Naive thymus-derived CD4-positive, alpha-beta T cell (primary cell): ENCODE measurements at places on chromosomes 7 and 10. TPM values are rescaled to one million over a fixed set of nuclear protein-coding genes. Genes with fewer than 3 reads are reported as not detected.

DNA sequence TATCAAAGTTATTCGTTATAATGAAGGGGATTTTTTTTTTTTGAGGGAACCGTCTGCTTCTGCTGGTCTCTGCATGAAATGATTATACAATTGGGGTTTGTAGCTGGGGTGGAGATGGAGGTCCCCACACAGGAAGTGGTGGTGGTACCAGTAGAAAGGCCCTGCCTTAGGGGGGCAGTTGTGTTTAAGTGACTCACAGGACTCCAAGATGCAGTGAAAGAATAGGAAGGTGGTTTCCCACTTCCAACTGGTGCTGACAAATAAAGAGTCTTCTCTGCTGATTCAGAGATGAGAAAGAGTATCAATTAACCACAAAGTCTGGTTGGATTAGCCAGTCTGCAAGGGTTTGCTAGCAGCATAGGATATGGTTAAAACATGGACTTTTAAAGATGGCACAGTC lies 376.0 kb downstream of the SORCS3 start:
- H3K27ac ChIP-seq, result no peak overlapping the region
- no peaks in the 10 kb centered on the region for H3K27me3 ChIP-seq
- DNase-seq, result no peak
- H3K4me1 ChIP-seq, result peaks cover 4% of the 10 kb centered on the region
- no peaks in the 10 kb centered on the region for H3K36me3 ChIP-seq

DNA sequence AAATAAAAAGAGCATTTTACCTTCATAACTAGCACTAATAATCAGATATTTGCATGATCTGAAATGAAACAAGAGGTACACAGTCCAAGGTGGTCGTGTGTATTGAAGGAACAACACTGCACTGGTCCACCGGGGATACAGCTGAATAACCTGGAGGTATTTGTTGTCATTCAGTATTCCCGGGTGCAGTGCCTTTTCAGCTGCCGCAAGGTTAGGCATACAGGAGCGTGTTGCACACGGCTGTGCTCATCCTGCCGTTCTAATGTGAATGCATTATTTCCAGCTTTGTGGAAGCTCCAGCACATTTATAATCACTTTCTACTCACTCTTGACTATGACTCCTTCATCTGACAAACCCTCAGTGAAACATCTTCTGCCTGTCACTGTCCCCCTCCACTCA lies 377.8 kb downstream of the GFRA1 start:
- no peaks in the 10 kb centered on the region for H3K27me3 ChIP-seq
- H3K36me3 ChIP-seq, result no peaks in the 10 kb centered on the region
- DNase-seq, result no peak
- H3K4me1 ChIP-seq, result no peaks in the 10 kb centered on the region
- H3K4me3 ChIP-seq, result no peak overlapping the region
- no peak overlapping the region for H3K27ac ChIP-seq

DNA sequence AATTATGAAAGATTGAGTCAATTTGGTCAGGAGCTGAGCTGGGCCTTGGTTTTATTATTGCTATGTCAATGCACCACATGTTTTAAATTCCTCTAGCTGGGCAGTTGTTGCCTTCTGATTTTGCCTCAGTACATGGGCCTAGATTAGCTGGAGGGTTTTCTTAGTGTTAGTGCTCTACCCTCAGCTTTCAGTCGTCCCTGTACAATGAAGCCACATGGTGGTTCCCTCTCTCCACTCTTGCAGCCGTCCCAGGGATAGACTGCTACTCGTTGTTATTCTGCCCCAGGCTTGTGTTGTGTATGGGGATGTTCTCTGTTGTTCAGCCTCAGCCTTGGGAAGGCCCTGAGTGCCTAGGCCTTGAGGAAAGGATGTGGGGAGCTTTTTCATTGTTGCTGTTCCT lies 37.0 kb downstream of the NHLRC2 start:
- no peaks in the 10 kb centered on the region for H3K36me3 ChIP-seq
- no peak overlapping the region for H3K4me3 ChIP-seq
- DNase-seq, result no peak
- H3K27me3 ChIP-seq, result no peaks in the 10 kb centered on the region
- H3K27ac ChIP-seq, result no peak overlapping the region
- no peaks in the 10 kb centered on the region for H3K4me1 ChIP-seq

- no peaks in the 10 kb centered on the region for H3K36me3 ChIP-seq
- no peak overlapping the region for H3K4me3 ChIP-seq
- H3K27ac ChIP-seq, result no peak overlapping the region
- DNase-seq, result no peak
- H3K4me1 ChIP-seq, result no peaks in the 10 kb centered on the region
- no peaks in the 10 kb centered on the region for H3K27me3 ChIP-seq
Measured at GRCh38 chr10:59135275-59135674, 41.2 kb upstream of the PHYHIPL start.

- DNase-seq, result no peak
- no peaks in the 10 kb centered on the region for H3K36me3 ChIP-seq
- H3K27ac ChIP-seq, result no peak overlapping the region
- H3K4me1 ChIP-seq, result no peaks in the 10 kb centered on the region
- no peak overlapping the region for H3K4me3 ChIP-seq
Measured at GRCh38 chr7:152733286-152733934, 26.1 kb upstream of the ACTR3B start.

DNA sequence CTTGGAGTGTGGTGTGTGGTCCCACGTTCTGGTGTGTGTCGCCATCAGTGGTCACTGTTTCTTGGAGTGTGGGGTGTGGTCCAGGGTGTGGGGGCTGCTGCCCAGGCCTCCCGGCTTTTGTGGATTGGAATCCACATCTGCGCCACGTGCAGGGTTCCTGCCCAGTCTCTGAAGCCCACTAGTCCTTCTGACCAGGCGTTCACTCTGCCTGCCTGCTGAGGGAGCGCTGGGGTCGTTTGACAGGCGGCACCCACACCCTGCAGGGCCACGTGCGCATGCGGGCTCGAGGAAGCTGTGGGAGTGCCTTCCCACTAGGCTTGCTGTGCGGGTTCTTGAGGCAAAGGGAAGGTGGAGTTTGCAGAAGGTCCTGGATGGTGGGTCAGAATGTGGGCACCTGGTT lies 51.4 kb downstream of the INPP5A start:
- no peaks in the 10 kb centered on the region for H3K27me3 ChIP-seq
- no peak overlapping the region for H3K27ac ChIP-seq
- peaks cover 26% of the 10 kb centered on the region for H3K4me1 ChIP-seq
- no peak for DNase-seq
- no peaks in the 10 kb centered on the region for H3K36me3 ChIP-seq

DNA sequence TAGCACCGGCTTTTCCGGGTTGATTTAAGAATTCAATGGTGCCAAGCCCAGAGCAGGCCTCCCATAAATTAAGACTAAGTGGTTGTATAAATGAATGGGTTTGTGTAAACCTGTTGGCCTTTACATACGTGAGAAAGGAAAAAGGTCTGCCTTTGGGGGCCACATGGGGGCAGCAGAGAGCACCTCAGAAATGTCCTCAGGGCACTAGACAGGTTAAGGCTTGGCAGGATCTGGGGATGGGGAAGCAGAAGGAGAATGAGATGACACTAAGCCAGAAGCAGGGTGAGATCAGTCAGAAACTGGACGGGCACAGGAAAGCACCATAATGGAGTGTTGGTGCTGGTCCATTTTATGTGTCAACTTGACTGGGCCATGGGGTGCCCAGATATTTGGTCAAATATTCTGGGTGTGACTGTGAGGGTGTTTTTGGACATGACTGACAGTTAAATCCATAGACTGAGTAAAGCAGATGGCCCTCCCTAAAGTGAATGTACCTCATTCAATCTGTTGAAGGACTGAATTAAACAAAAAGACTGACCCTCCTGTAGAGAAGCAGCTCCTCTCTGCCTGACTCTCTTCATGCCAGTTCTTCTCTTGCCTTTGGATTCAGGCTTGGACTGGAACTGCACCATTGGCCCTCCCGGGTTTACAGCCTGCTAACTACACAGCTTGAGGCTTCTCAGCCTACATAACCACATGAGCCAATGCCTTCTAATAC lies 58.9 kb downstream of the FRMPD2 start:
- no peak overlapping the region for H3K27ac ChIP-seq
- no peaks in the 10 kb centered on the region for H3K4me1 ChIP-seq
- no peak overlapping the region for H3K4me3 ChIP-seq

DNA sequence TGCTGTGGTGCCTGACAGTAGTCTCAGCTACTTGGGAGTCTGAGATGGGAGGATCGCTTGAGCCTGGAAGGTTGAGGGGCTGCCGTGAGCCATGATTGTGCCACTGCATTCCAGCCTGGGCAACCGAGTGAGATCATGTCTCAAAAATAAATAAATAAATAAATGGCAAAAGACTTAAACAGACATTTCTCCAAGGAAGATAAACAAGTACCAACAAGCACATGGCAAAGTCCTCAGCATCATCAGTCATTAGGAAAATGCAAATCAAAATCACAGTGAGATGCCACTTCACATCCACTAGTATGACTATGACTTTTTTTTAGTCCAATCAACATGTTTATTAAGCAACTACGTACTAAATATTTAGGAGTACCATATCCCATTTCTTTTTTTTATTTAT lies 21.3 kb upstream of the KPNA7 start:
- H3K4me3 ChIP-seq, result no peak overlapping the region
- no peaks in the 10 kb centered on the region for H3K27me3 ChIP-seq
- no peak overlapping the region for H3K27ac ChIP-seq

- peaks cover 66% of the 10 kb centered on the region for H3K4me1 ChIP-seq
- H3K4me3 ChIP-seq, result peak overlapping the region; percentile 62
- no peak for DNase-seq
- H3K36me3 ChIP-seq, result no peaks in the 10 kb centered on the region
Measured at GRCh38 chr10:62047228-62047892, 145.9 kb downstream of the ARID5B start.

DNA sequence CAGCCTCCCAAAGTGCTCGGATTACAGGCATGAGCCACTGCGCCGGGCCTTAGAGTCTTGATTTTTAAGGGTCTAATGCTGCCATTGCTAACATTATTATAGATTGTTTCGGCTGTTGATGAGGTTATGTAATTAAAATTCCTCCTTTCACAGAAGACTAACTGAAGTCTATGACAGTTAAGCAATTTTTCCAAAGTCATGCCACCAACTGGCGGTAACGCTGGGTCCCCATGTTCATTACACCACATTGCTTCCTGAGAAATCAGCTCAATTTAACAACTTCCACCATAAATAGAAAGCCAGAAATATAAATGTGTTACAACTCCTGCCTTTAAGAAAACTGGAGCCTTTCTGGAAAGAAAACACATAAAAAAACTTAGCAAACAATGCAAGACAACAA lies 3.5 kb downstream of the ERLIN1 start:
- H3K4me3 ChIP-seq, result no peak overlapping the region
- DNase-seq, result no peak
- peaks cover 8% of the 10 kb centered on the region for H3K4me1 ChIP-seq
- H3K27me3 ChIP-seq, result no peaks in the 10 kb centered on the region

GRCh38 chr10:109327266-109327665 lies 596.0 kb downstream of the XPNPEP1 start:
- H3K36me3 ChIP-seq, result no peaks in the 10 kb centered on the region
- no peak for DNase-seq
- H3K27me3 ChIP-seq, result no peaks in the 10 kb centered on the region
- no peak overlapping the region for H3K27ac ChIP-seq

- H3K27me3 ChIP-seq, result no peaks in the 10 kb centered on the region
- no peak overlapping the region for H3K27ac ChIP-seq
- H3K36me3 ChIP-seq, result no peaks in the 10 kb centered on the region
Measured at GRCh38 chr7:47267346-47267745, 314.6 kb downstream of the TNS3 start.

- H3K4me1 ChIP-seq, result peaks cover 15% of the 10 kb centered on the region
- H3K27me3 ChIP-seq, result no peaks in the 10 kb centered on the region
- H3K36me3 ChIP-seq, result peaks cover 9% of the 10 kb centered on the region
- no peak for DNase-seq
Measured at GRCh38 chr10:59901470-59901869, 4.9 kb downstream of the CCDC6 start.

DNA sequence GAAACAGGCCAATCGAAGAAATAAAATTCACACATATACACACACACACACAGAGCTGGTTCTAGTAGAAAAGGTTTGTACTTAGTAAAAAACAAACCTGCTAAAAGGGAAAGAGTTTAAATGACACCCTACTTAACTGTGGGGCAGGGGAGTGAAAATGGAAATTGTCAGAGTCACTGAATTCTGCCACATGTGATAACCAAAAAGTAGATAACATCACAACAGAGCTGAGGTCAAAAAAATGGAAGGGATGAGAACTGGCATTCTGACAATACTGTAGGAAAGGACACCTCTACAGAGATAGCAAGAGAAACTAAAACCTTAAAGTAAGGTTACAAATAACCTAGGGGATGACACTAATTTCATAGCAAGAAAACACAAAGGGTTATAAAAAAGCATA lies 74.6 kb downstream of the CACUL1 start:
- H3K27ac ChIP-seq, result no peak overlapping the region
- peaks cover 18% of the 10 kb centered on the region for H3K36me3 ChIP-seq
- no peak overlapping the region for H3K4me3 ChIP-seq
- DNase-seq, result no peak
- no peaks in the 10 kb centered on the region for H3K27me3 ChIP-seq

GRCh38 chr10:24561453-24561852 lies 162.2 kb downstream of the ARHGAP21 start:
- no peaks in the 10 kb centered on the region for H3K27me3 ChIP-seq
- H3K4me1 ChIP-seq, result no peaks in the 10 kb centered on the region
- no peak overlapping the region for H3K27ac ChIP-seq
- DNase-seq, result no peak
- no peaks in the 10 kb centered on the region for H3K36me3 ChIP-seq

DNA sequence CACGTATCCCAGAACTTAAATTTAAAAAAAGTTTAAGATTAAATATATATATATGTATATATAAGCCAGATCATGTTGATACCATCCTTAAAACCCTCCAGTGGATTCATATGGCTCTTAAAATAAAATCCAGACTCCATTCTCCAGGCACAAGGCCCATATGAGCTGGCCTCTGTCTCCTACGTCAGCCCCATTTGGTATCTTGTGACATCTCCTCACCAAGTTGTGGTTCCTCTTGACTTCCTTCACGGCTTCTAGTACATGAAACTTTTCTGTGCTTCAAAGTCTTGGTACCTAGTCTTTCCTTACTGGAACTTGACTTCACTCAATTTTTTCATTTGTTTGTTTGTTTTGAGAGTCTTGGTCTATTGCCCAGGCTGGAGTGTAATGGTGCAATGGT lies 61.3 kb downstream of the PRLHR start:
- DNase-seq, result no peak
- no peak overlapping the region for H3K27ac ChIP-seq
- no peaks in the 10 kb centered on the region for H3K27me3 ChIP-seq
- H3K4me1 ChIP-seq, result no peaks in the 10 kb centered on the region
- no peak overlapping the region for H3K4me3 ChIP-seq

GRCh38 chr10:68857005-68857404 lies 29.7 kb downstream of the STOX1 start:
- H3K36me3 ChIP-seq, result no peaks in the 10 kb centered on the region
- H3K4me3 ChIP-seq, result no peak overlapping the region
- no peaks in the 10 kb centered on the region for H3K27me3 ChIP-seq
- H3K27ac ChIP-seq, result no peak overlapping the region
- no peaks in the 10 kb centered on the region for H3K4me1 ChIP-seq
- DNase-seq, result no peak

PAOX gene
- 1.6 TPM for total RNA-seq

VPS37D gene
- total RNA-seq, result not detected

C7orf57 gene
- 0.80 TPM for total RNA-seq

GJD4 gene
- total RNA-seq, result not detected

PIP gene
- not detected for total RNA-seq

CACNB2 gene
- not detected for total RNA-seq

GNAT3 gene
- not detected for total RNA-seq

OLAH gene
- not detected for total RNA-seq

NRCAM gene
- 5.2 TPM for total RNA-seq

NUTM2E gene
- 0.89 TPM for total RNA-seq

UTF1 gene
- total RNA-seq, result 0.56 TPM

FAM24B gene
- 9.9 TPM for total RNA-seq

CREB5 gene
- not detected in 2 replicates for total RNA-seq
